ENCODE measurements at places on chromosomes 7 and 10.

DNA sequence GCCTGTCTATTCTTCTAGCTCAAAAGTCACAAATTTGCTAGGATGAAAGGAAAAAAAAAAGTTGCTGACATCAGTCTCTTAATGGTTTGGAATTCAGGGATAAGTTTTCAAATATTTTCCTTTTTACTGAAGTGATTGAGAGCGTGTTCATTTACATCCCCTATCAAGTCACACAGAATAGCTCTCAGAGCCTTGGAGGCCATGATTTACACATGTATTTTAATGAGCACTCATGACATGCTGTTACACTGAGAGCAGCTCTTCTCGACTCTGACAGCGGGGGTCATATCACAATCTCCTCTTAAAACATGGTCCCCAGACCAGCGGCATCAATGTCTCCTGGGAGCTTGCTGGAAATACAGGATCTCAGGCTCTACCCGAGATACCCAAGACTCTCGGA lies 232.7 kb downstream of the POU6F2 start:
- DNase-seq = no peak

- peak; percentile 54 for DNase-seq
Measured at GRCh38 chr10:116880716-116881482, 31.6 kb downstream of the ENO4 start.

GRCh38 chr7:16754856-16755317 lies 1.3 kb downstream of the TSPAN13 start:
- peak; percentile 46 for DNase-seq

DNA sequence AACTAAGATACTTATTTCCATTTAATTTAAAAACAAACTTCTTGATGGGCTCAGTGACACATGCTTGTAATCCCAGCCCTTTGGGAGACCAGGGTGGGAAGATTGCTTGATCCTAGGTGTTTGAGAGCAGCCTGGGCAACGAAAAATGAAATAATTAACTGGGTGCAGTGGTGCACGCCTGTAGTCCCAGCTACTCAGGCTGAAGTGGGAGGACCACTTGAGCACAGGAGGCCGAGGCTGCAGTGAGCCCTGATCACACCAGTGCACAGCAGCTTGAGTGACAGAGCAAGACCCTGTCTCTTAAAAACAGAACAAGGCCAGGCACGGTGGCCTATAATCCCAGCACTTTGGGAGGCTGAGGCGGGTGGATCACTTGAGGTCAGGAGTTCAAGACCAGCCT lies 37.4 kb downstream of the AVL9 start:
- no peak for DNase-seq

GRCh38 chr7:23044581-23044980 lies 30.7 kb upstream of the HYCC1 start:
- no peak for DNase-seq

- no peak for DNase-seq
Measured at GRCh38 chr10:6563075-6563474, 17.0 kb downstream of the PRKCQ start.

GRCh38 chr7:145839814-145840213 lies 276.8 kb upstream of the CNTNAP2 start:
- no peak for DNase-seq

- no peak for DNase-seq
Measured at GRCh38 chr10:127018298-127018650, 113.0 kb downstream of the DOCK1 start.

GRCh38 chr7:130942211-130942964 lies 208.4 kb upstream of the KLF14 start:
- DNase-seq = peak; percentile 29

DNA sequence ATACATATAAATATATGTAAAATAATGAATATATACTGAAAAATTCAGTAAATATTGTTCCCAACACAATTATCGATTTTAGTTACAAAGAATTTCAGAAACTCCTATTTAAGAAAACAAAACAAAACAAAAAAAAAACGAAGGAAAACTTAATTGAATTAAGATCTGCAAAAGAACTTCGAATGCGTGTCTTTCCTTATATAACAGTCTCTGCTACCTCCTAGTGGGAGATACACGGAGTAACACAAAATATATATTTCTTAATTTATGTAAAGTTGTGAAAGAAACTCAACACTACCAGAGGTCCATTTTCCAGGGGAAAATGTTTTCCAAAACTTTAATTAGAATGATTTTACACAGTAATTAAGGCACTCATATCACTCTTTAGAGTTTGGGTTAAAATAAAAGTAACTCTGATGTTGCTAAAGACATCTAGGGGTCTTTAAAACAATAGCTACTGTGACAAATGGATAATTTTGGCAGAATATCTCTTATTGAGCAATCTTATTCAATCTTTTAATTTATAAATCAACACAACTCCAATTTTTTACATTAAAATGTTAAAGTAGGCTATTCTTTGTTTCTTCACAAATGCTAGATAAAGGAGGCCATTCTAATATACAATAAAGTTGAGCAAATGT lies 41.6 kb downstream of the NEBL start:
- DNase-seq = peak; percentile 65

DNA sequence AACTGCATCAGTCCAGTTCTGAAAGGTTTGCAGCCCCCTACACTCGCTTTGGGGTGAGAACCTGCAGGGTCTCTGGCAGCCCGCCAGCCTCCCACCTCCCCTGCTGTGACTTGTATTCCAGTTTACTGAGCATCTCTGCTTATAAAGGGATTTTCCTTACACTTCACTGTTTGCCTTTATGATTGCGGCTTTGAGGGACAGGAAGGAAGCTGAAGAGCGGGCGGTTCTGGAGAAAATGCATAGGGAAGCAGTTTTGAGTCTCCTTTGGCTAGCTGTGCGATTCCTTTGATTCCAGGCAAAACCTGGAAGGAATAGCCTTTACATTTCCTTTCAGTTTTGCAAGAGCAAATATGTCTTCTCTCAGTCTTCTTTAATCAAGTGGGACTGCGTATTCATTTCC lies 65.0 kb upstream of the TRIM8 start:
- peak; percentile 28 for DNase-seq

DNA sequence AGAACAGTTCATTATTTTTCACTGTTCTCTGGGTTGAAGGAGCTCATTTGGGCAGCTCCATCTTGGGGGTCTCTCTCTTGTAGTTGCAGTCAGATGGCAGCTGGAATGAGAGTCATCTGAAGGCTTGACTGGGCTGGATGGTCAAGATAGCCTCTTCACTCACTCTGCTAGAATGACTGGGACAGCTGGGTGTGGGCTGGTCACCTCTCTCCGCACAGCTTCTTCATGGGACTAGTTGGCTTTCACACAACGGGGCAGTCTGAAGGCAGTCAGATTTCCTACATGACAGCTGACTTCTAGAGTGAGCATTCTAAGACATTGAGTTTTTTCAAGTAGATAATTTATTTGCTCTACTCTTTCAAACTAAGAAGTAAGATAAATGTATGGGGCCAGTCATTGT lies 13.1 kb downstream of the PLEKHA1 start:
- no peak for DNase-seq

- peak; percentile 7 for DNase-seq
Measured at GRCh38 chr10:65827359-65827758, 1098.5 kb upstream of the LRRTM3 start.

- DNase-seq = peak; percentile 11
Measured at GRCh38 chr10:62992145-62992721, 140.9 kb upstream of the NRBF2 start.

- DNase-seq = peak; percentile 83
Measured at GRCh38 chr10:14259696-14260566, 70.8 kb downstream of the FRMD4A start.

- DNase-seq = no peak
Measured at GRCh38 chr7:7535691-7536090, at the start of gene COL28A1. Gene COL28A1, minus strand, starts transcription at chr7:7535873. Its CDS starts 2,998 bp downstream, at chr7:7532875.

DNA sequence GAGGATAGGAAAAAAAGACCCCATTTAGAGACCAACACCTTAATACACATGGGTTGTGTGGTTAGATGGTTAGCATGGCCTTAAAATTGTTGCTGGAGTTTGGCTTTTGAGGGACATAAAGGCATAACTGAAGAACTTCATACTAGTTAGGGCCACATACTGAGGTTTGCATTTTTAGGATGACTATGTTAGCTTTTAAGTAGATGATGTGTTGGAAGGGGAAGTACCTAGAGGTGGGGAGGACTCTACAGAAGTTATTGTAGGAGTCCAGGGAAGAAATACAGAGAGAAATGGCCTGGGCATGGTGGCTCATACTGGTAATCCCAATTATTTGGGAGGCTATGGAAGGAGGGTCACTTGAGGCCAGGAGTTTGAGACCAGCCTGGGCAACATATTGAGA lies 40.5 kb downstream of the ENTPD1 start:
- DNase-seq = no peak

GRCh38 chr10:124837687-124838086 lies 36.1 kb downstream of the ABRAXAS2 start:
- DNase-seq = no peak

DNA sequence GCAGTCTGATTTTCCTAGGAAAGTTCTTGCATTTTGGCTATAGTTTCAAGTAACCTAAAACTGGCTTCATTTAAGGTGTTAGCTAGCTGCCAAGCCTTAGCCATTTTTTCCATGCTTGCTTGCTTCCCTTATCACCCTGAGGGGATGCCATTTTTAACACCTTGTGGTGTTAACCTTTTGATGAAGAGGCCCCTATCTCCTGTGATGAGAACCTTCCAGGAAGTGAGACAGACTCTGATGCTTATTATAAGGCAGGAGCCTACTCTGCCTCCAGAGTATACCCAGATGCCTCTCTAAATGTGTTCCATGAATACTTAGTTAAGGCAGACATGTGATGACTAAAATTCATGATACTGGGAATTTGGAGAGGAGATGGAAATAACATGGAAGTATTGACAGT lies 4.9 kb upstream of the VWA2 start:
- DNase-seq = no peak
